A549 (cell line): ENCODE measurements at places on chromosomes 7 and 10. TPM values are rescaled to one million over a fixed set of nuclear protein-coding genes. Genes with fewer than 3 reads are reported as not detected.

HOXA4 gene
- 2.1 to 3.0 TPM (median 2.3 TPM) in 3 replicates for polyA plus RNA-seq

SPDYE16 gene
- not detected in 3 replicates for polyA plus RNA-seq

CALHM1 gene
- not detected in 3 replicates for polyA plus RNA-seq

DNA sequence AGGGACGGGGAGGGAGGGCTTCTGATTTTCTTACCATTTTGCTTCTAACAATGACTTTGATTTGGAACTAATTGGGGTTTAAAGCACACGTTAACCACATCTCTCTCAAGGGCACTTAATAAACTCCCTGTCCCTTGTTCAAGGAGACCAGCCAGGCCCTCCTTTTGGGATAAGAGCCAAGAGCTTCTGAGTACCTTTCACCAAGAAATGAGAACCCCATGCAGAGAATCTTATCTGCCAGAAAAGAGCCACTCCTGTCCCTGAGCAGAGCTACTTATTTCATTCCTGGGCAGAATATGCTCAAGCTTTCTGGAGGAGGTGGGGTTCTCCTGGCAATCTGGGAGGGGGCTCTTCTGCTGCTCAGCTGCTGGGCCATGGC, 574.6 kb downstream of the GALNT17 start:
- no peak for DNase-seq

DNA sequence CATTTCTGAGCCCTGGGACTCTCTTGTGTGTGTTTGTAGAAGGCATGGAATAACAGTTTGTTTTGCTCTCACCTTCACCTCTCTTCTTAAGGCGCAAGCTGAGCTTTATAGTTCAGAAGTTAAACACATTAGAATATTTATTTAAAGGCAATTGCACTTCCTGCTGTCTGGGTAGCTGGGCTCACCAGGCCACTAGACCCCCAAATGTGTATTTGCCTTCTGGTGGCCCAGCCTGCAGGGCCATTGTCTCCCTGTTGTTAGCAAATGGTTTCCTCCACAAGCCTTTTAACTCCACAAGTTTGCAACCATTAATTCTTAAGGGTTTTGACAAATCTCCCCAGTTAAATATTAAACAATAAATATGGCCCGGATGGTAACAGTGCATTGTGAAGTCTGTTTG, 31.1 kb upstream of the NEUROD6 start:
- no peak for DNase-seq

DNA sequence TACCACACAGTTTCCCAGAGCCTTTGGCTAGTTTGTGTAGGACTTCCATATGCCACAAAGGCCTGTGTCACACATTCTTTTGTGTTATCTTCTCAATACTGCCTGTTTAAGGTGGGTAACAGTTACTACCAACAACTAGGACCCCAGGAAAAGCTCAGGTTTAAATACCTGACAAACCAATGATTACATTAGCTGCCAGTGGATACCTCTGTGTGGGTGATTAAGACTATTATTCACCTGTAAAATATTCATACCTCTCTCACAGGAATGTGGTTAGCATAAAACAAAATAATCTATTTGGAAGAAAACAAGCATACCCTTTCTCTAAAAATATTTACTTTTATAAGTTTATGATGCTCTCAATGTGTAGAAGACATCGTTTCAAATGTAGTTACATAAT, 1007.7 kb downstream of the NRG3 start:
- DNase-seq, result no peak

- no peak for DNase-seq
These were observed 2.6 kb upstream of the RFC2 start for GRCh38 chr7:74256491-74257408.

GRCh38 chr7:106167439-106168136, 55.5 kb upstream of the SYPL1 start:
- no peak for DNase-seq

DNA sequence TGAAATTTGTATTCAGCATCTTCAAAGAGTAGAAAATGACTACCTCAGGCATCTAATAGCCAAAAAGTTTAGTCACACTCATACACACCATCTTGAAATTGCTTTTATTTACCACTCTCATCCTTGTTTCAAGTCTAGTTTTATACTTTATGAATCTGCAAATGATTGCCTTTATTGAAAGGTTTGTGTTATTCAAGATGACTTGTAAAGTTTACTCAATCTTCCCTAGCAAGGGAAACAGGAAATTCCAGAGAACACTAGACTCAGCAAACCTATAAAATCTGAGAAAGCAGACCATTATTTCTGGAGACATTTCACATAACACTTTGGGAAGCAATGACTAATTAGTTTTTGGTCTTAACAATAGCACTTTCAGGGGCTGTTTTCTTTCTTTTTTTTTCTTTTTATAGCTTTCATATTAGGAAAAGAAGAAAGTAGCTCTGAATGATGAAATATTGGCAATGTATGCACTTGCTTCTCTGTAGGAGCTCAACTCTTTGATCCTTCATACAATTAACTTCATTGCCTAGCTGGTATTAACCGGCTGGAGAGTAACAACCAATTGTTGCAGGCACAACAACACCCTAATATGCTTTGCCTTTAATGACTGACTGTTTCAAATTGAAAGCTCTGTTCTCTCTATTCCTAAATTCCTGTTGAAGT, 68.9 kb upstream of the HDAC9 start:
- DNase-seq, result no peak

DNA sequence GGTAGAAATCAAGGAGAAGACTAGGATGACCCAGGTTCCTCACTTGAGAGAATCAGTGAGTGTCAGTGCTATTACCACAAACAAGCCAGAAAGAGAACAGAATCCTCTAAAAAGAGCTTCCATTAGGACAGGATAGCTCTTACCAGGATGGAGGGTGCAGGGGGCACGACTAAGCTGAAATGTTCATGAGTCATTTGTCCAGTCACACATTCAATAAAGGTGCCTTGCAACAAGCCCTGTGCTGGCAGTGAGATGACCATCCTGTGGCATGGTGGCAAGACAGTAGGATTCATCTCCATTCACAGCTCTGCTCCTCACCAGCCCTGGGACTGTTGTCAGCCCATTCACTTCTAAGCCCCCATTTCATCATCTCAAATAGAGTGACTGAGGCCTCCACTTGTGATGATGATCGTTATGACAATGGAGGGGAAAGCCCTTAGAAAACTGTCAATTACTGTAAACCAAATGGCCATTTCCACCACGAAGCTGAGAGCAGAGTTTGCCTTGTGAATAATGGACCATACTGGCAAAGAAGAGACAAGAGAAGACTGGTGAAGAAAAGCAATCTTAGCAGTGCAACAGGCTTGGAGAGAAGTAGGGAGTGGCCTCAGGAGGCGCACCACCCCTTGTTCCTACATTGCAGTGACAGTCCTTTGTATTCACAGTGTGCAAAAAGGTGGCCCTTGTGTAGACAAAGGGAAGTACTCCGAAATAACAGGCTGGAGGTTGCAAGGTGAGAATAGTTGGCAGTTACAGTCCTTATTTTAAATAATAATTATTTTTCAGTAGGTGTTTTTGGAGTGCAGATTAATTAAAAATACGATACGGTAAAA, 9.0 kb upstream of the WIPF3 start:
- DNase-seq, result no peak

DNA sequence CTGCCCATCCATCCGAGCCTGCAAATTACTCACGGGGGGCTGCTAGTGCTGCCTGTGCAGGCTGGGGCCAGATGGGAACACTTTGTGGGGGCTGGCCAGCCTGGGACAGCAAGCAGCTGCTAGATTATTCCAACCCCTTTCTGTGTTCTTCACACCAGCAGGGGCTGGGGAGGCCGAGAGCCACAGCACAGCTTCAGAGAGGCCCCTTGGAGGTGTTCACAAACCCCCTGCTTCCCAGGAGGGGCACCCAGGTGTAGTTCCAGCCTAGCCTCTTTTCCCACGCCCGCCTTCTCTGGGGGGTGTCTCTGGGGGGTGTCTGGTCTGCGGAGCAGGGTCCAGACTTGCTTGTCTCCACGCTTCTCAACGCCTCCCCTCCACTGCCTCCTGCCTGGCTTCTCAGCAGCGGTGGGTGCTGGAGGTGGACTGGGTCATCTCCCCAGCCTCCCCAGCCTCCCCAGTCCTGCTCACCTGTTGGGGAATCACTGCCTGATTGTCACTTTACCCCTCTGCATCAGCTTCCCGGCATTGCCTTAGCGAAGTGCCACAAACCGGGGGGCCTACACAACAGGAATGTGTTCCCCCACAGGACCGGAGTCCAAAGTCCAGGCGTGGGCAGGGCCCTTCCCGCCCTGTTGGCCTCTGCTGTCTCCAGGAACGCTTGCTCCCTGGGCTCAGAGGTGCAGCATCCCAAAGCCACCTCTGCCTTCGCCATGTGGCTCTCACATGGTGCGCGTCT, 74.0 kb upstream of the EN2 start:
- no peak for DNase-seq

DNA sequence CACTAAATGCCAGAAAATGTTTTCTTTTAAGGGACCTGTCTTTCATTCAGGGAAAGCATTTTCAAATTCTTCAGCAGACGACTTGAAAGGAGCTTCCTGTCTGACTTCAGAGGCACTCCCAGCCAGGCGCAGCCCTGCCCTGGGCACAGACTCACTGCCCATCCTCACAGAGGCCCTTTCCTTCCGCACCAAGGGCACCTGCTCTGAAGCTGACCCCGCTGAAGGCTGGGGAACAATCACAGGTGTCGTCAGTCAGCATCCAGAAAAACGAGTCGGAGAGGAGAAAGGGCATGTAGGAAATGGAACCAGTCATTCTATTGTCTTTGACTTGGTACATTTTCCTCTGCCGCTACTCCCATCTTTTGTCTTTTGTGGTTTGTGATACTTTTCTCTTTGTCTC, 125.3 kb upstream of the PARD3 start:
- no peak for DNase-seq

DNA sequence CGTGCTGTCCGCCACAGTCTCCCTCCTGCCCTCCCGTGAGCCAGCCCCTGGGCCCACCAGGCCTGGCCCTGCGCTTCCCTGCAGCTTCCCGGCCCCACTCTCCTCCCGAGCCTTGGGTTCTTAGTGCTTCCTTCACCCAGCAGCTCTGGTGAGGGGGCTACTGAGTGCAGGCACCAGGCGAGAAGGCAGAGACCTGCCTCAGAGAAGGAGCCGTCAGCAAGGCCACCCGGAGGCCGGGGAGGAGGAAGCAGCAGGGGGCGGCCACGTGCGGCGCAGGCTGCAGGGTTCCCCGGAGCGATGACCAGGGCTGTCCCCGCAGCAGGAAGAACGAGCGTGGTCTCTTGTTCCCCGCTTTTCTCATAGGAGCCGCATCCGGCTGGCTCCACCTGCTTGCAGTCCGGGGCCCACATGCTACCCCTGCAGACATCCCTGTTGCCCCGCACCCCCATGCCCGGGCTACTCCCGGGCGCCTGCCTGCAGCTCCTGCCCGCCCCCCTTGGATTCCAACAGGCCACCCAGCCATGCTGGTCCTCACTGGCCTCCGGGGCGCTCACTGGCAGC, 20.5 kb downstream of the YKT6 start:
- DNase-seq, result no peak

DNA sequence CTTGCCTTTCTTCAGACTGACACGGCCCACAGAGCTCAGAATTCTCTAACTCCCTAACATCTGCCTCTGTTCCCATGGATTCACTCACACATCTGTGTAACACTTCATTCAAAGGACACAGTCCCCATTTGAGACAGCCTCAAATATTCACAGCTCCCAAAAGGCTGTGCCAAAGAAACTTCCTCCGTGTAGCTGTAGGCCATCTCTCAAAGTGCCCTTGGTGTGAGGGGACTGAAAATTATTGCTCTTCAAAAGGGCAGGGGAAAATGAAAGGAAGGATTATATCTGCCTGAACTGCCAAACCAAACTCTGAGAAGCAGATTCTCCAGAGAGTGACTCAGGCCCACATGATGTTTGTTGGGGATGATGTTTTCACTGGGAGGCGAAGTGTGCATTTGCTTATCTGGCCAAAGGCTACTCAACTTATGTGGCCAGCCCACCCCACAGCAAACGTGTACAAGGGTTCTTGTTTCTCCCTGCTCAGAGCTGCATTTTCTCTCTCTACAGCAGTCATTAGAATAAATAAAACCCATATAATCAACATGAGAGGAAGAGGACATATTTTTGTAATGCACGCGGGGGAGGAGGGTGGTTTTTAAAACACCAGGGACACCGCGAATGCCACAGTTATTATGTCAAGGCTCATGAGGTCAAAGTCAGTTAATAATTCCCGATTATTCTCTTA, 302.4 kb upstream of the NFE2L3 start:
- DNase-seq, result peak; percentile 26

GRCh38 chr7:139827042-139827441, 2.0 kb upstream of the TBXAS1 start:
- peak; percentile 13 for DNase-seq

DNA sequence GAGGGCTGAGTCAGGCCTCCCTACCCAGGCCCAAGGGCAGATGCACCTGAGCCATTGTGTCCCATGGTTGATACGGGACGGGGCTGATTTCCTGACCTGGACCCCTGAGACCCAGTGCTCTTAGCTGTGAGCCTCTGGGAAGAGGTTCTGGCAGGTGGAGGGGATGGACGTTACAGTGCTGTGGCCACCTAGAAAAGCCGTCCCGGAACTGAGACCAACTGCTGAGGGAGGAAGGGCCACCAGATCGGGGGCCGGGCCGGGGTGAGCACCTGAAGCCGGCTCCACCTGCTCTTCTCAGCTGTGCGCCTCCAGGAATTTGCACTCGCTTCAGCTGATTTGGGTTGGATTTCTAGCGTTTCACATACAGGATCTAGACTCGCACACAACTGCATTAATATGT, 35.4 kb downstream of the CHST12 start:
- no peak for DNase-seq

GRCh38 chr7:115099906-115100305, 178.0 kb downstream of the MDFIC start:
- DNase-seq, result peak; percentile 23

DNA sequence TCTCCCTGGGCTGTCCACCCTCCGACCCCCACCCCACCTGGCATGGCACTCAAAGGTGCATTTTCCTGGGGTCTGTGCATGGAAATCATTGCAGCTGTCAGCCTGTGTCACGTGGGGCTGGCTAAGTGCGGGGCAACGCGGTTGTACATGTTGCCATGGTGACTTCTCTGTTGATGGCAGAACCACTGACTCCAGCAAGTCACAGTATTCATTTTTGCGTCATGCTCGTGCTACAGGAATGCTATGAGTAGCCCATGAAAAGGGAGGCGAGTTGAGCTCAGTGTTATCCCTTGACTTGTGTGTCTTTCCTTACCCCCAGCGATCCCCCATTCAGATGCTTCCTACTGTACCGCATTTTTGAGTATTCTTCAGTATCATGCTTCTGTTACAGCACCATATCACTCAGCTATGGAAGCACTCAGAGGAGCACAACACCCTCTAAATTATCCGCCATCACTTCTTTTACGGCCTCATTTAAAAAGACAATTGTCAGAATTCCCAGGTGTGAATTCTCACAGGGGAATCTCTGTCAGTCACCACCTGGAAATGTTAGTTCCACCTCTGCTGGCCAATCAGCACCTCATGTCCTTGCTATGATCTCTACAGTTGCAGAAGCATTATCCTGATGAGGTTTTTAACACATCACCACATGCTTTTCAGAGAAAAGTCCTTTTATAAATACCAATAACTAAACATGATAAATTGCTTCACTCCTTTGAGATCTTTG, 194.4 kb upstream of the C7orf33 start:
- peak; percentile 3 for DNase-seq

- DNase-seq, result peak; percentile 78
These were observed 28.9 kb downstream of the SKIDA1 start for GRCh38 chr10:21496343-21497176.

- peak; percentile 50 for DNase-seq
These were observed 6.7 kb upstream of the MGAM2 start for GRCh38 chr7:142104550-142105527.

- no peak for DNase-seq
These were observed 19.4 kb downstream of the CHST15 start for GRCh38 chr10:124073978-124074377.

- peak; percentile 60 for DNase-seq
These were observed 32.6 kb downstream of the IMMP2L start for GRCh38 chr7:111529507-111530355.

- no peak for DNase-seq
These were observed 150.2 kb downstream of the ABCA13 start for GRCh38 chr7:48321319-48322010.
